Left kidney (tissue), 8 donors: ENCODE measurements at places on chromosomes 1 and 21. TPM values are rescaled to one million over a fixed set of nuclear protein-coding genes. Genes with fewer than 3 reads are reported as not detected.

- DNase-seq, result no peak
Measured at GRCh38 chr1:171663854-171664575, 11.5 kb upstream of the MYOC start.

ATP6V1G3 gene
- polyA plus RNA-seq, result 3.2 TPM

DNA sequence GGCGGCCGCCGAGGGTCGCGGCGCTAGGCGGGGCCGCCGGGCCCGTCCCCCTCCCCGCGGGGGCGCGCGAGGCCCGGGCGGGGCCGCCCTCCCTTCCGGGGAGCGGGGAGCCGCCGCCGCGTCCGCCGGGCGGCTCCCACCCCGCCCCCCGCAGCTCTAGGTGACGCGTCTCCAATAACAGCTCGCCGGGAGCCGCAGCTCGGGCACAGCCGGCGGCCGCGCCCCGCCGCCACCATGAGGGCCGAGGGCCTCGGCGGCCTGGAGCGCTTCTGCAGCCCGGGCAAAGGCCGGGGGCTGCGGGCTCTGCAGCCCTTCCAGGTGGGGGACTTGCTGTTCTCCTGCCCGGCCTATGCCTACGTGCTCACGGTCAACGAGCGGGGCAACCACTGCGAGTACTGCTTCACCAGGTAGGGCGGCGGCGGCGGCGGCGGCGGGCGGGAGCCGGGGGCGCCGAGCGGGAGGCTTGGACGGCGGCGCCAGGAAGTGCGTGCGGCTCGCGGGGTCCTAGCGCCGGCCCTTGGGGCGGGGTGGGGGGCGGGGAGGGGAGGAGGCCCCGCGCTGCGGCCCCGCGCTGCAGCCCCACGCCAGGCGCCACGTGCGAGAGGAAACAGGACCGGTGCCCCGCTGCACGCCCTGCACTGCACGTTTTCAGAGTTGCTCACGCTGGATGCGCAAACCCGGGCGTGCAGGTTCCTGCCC, at the start of gene SMYD2:
TSS of gene SMYD2 (plus strand) at position 139 of the 699 bp plus-strand sequence. CDS start at position 235, 96 bp downstream.
- peak; percentile 73 for DNase-seq

- no peak for DNase-seq
Measured at GRCh38 chr1:12032161-12032621, 12.9 kb downstream of the MIIP start.

GRCh38 chr1:218164111-218164929, 120.8 kb upstream of the RRP15 start:
- DNase-seq, result peak; percentile 24

CTSK gene
- polyA plus RNA-seq, result 27.6 TPM
